Tibial nerve (tissue), 4 donors: ENCODE measurements at places on chromosomes 6 and 20.
A peak's percentile ranks its signal among the peaks of the same experiment; 100 is the strongest.

DNA sequence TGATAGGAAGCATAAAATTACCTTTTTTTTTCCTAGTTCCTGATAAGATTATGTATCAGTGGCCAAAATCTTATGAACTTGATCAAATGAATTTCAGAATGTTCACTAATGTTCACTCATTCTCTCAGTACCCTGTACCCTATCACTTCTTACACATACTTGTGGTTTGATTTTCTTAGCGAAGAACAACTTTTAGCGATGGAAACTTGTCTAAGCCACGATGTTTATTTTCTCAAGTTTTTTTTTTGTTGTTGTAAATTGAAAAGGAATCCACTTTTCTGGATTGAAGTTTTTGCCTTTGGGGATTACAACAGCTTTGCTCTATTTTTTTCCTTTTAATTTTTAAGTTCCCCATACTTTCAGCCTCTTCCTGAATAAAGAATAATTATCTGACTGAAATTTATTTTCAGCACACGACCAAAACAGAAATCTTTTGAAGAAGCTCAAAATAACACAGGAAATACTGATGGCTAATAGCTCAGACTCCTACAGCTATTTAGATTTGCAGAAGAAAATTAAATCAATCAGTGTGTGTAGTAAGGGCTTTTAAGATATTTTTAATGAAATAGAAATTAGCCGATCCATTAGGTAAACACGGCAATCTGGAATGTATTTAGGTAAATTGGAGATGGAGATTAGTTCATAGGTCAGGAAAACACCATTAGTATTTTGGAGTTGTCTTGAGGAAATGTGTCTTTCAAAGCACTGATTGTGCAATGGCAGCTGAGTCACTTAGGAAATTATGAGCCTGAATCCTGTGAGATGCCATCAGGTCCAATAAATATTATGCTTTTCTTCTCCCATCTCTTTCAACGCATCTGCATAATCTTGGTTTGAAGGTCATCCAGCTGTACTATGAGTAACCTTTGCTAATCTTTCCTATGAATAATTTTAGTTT is 217.5 kb downstream of the GJA1 start:
- peak; percentile 79 for DNase-seq

GRCh38 chr6:6758915-6759654 is 170.6 kb downstream of the LY86 start:
- DNase-seq = peak; percentile 83

DNA sequence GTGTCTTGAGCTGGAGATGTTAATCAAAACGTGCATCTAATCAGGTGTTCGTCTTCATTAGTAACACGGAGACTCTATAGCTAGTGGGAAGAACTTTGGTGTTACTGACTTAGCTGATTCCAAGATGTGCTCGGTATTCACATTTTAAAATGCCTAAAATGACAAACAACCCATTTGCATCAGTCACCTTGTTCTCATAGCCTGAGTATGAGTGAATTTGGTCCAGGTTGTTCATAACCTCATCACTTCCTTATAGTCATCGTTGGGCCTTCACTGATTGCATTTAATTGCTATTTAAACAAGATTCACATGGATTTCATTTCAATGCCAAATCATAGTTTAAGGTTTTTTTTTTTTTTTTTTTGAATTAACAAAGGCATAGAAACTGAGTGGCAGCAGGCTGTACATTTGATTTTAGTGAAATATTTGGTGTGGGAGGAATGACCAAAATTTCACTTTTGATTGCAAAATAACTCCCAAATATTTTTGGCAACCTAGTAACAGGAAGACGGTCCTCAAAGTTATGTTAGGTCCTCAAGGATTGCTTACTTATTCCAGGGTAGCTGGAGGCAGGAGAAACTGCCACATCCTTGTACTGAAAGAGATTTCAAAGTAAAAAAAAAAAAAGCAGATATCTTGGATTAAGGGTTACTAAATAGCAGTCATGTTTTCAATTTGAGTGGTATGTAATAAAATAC is 104.7 kb downstream of the JARID2 start:
- no peak for DNase-seq

DNA sequence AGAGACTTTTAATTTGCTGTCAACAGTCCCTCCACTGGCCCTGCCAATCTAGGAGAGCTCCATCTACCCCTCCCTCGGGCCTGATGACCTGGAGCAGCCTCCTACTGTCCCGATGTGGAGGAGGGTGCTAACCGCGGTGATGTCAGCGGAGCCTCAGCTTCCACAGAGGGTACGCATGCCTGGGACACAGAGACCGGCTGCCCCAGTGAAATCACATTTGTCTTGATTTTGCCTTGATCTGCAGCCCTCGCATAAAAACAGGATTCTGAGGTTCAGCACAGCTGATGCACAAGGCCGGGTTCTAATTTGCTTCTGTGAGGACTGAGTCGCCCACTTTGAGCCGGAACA is 77.6 kb downstream of the STK35 start:
- no peak for DNase-seq

- DNase-seq = no peak
Observed at GRCh38 chr6:110033749-110034666, 55.9 kb downstream of the GPR6 start.

- DNase-seq = no peak
Observed at GRCh38 chr6:83459663-83460062, 28.8 kb upstream of the ME1 start.

- DNase-seq = no peak
Observed at GRCh38 chr6:53233309-53233708, 84.7 kb upstream of the GCM1 start.

- DNase-seq = no peak
Observed at GRCh38 chr6:86500035-86500434, 437.3 kb upstream of the HTR1E start.

- no peak for DNase-seq
Observed at GRCh38 chr20:47719625-47720024, 65.7 kb downstream of the SULF2 start.

DNA sequence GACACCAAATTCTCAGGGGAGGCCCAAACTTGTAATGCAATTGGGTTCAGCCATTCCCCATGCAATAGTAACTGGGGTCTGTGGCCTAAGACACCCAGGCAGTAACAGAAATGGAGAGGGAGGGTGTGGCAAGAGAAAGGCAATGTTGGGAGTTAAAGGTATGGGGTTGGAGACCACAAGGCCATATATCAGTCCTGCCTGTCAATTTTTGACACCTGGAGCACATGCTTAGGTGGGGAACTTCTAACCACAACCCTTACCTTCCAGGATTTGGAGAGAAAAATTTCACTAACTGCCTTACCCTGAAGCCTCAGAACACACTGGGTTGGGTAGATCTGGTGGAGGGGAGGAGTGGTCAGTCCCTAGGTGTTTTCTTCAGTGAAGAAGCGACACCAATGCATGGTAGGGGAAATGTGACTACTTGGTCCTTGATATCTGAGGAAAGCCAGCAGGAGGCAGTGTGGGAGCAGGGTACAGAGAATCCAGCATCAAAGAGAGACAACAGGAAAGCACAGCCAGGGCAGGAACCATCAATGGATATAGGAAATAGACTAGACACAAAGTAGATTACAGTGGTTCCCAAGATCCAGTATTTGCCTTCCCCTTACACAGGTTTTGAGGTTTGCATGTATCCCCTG is 6.8 kb upstream of the USP49 start:
- peak; percentile 10 for DNase-seq

DNA sequence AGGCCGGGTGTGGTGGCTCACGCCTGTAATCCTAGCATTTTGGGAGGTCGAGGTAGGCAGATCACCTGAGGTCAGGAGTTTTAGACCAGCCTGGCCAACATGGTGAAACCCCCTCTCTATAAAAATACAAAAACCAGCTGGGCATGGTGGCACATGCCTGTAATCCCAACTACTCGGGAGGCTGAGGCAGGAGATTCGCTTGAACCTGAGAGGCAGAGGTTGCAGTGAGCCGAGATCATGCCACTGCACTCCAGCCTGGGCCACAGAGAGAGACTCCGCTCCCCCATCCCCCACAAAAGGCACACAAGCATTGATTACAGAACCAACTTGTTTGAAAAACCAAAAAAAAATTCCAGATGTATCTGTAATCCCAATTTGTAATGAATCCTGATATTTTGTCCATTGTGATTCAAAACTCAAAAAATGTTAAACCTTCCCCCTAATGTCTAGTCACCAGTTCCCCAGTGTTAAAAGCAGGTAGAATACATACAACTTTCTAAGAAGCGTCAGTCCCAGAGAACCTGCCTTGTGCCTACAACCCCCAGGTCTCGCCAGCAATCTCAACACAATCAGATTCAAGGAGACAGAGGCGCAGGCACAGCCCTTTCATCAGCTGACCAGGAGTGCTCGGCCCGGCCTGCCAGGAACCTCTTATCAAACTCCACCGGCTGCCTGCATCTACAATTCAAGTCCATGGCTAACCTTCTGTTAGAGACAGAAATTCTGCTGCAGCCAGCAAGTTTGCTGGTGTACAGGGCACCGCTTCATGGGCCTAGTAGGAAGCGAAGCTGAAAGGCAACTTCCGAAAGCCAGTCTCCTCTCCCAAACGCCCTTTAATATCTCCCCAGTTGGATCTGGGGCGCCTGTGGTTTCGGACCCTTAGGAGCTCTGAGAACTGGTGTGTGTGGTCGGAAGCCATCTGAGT is 2.1 kb downstream of the EZR start:
- DNase-seq = peak; percentile 45

DNA sequence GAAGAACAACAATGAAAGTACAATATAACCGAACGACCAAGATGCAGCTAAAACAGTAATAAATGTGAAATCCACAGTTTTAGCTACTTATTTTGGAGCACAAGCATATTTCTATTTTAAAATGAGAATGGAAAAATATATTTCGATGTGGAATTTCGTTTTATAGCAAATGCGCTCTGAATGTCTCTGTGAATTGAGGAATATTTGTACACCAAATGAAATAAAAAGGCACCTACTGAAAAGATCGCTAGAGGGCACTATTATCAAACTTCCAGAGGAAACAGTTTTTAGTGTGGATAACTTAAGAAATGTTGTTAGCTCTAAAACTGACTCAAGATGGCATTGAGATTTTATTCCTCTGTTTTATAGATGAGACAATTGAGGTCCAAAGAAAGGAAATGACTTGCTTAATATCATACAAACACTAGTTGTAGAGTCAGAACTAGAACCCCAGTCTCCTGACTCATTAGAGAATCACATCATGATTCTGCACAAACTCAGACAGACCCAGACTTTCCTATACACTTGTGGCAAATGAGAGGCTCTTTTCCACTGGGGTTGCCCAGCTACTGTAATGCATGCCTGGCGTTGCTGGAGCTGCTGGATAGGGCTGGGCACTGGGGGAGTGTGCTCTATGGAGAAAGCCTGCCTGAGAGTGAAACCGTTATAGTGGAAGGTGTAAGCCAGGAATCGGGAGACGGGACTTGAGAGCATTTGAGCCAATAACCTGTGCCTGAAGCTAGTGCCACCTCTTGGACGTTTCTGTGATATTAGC is 51.9 kb downstream of the GCLC start:
- DNase-seq = no peak

DNA sequence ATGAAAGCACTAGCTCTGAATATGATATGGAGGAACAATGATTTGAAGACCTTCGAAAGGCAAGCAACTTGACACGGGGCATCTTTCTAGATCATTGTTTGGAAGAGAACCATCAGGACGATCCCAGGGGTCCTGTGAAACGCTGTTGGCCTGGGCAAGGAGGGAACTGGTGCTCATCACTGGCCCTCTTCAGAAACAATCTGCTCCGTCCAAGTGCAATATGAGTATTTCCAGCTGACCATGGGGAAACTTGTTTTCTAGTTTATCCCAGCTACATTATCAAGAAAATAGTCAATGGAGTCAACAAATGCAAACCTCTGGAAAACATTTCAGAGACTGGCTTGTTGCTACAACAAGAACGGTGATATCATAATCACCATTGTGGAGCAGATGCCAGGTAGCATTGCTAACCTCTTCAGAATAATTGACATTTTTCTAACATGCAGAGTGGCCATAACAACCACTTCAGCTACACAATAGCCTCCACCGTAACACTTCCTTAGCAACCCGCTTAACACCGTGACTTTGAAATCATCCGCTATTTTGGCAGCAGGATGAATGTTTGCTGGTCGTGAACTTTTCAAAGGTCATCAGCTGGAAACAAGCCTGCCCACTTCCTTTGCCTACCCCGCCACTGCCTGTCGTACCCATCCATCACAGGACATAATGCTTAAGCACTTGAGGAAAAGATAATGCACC is 112.0 kb upstream of the PDE10A start:
- DNase-seq = no peak

GRCh38 chr20:44016525-44016924 is 101.9 kb downstream of the TOX2 start:
- DNase-seq = no peak

- no peak for DNase-seq
Observed at GRCh38 chr6:125346926-125347563, 45.3 kb upstream of the HDDC2 start.

DNA sequence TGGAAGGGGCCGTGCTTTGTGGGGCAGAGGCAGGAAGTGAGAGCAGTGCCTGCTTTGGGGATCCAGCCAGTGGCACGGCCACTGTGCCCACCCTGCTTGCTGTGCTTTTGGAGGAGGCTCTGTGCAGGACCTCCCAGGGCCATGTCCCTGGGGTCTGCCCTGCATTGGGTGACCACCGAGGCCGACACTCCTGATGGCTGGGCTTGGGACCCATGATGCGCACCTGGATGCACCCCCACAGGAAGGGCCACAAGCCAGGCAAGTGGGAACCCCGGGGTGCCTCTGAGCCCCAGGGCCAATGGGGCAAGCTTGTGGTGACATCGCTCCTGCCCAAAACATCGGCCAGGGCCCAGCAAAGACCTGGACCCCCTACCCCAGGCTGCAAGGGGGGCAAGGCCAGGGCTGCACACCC is 738.6 kb upstream of the GJE1 start:
- DNase-seq = no peak

GRCh38 chr20:10492844-10493243 is 57.7 kb downstream of the SLX4IP start:
- no peak for DNase-seq

DNA sequence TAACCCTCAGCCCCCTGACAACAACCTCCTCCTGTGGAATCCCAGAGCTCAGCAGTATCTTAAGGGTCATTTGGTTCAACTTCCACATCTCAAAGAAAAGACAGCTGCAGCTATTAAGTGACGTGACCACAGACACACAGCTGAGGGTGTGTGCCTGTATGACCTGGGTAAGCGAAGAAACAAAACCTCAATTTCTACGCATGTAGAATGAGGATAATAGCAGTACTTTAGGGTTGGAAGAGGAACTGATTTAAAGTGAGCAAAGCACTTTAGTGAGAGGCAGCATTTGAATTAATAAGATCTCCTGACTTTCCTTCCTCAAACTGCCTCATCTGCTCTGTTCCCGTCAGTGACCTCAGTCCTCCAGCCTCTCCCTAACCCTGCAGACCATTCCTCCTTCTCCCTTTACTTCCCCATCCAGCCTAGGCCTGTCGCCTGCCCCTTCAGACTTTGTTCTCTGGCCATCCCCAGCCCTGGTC is 6.8 kb upstream of the ARMC2 start:
- no peak for DNase-seq

GRCh38 chr20:6560978-6561377 is 206.5 kb upstream of the BMP2 start:
- DNase-seq = no peak
